ENCODE measurements at places on chromosomes 2 and 18.

- H3K4me3 ChIP-seq = no peak overlapping the region
- peak overlapping the region; percentile 2 for H3K27ac ChIP-seq
- H3K27me3 ChIP-seq = no peaks in the 10 kb centered on the region
- DNase-seq = no peak
- peaks cover 6% of the 10 kb centered on the region for H3K4me1 ChIP-seq
- no peaks in the 10 kb centered on the region for H3K36me3 ChIP-seq
Measured at GRCh38 chr2:9984217-9984739, 32.8 kb downstream of the GRHL1 start.

- peak overlapping the region; percentile 88 for H3K4me3 ChIP-seq
- H3K36me3 ChIP-seq = no peaks in the 10 kb centered on the region
- peak overlapping the region; percentile 91 for H3K27ac ChIP-seq
- no peaks in the 10 kb centered on the region for H3K4me1 ChIP-seq
Measured at GRCh38 chr2:63589148-63589958, 590 bp downstream of the MDH1 start.

GRCh38 chr2:203711399-203711798 lies 5.0 kb downstream of the CD28 start:
- no peaks in the 10 kb centered on the region for H3K4me1 ChIP-seq
- no peaks in the 10 kb centered on the region for H3K27me3 ChIP-seq
- no peak overlapping the region for H3K27ac ChIP-seq
- no peak for DNase-seq

GRCh38 chr2:101795033-101795432 lies 97.5 kb downstream of the MAP4K4 start:
- H3K4me3 ChIP-seq = no peak overlapping the region
- H3K27ac ChIP-seq = no peak overlapping the region
- no peak for DNase-seq
- H3K4me1 ChIP-seq = peaks cover 3% of the 10 kb centered on the region
